Sigmoid colon (tissue), 7 donors: ENCODE measurements at places on chromosomes 12 and 14.

DNA sequence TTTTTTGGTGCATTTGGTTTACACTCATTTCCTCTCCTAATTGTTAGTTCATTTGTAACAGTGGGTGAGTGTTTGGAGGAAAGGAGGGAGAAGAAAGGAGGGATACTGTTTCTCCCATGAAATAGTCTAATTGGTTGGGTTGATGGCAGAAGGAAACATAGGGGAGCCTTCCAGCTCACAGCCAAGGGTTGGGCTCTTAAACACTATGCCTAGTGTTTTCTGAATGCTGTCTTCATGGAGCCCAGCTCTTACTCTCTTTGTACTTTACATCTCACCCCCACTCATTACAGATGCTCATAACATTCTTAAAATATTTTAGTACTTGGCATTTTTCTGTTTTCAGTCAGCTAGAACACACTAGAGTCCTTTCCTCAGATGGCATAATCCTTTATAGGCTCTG is 38.2 kb downstream of the BAZ2A start:
- no peak for DNase-seq

- no peak for DNase-seq
Measured at GRCh38 chr12:107035733-107036132, 48.8 kb upstream of the MTERF2 start.

GRCh38 chr12:27951898-27952297 is 20.6 kb downstream of the PTHLH start:
- DNase-seq: no peak

DNA sequence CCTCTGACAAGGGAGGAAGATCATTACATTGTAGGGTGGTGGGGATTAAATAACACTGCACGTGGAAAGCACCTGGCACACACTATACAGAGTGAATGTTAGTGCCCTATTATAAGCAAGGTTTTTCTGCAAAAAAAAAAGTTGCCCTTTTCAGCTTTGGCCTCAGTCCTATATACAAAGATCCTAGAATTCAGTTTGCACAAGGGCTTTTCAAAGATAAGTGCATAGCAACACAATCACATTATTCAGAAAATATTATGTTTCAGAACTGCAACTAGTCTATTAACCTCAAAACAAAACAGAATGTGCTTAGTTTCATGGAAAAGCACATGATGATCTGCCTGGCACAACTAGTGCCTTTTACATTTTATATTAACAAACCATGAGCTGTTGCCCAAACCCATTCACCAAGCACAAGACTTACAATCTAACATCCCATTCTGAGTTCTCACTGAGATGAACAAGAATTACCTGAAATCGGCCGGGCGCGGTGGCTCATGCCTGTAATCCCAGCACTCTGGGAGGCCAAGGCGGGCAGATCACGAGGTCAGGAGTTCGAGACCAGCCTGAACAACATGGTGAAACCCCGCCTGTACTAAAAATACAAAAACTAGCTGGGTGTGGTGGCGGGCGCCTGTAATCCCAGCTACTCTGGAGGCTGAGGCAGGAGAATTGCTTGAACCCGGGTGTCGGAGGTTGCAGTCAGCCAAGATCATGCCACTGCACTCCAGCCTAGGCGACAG is 1.8 kb downstream of the TM7SF3 start:
- DNase-seq: no peak

GRCh38 chr12:125193376-125194152 is 128.3 kb downstream of the AACS start:
- no peak for DNase-seq
